ENCODE measurements at places on chromosomes 13 and 19.

- H3K4me3 ChIP-seq: no peak overlapping the region
- no peaks in the 10 kb centered on the region for H3K27me3 ChIP-seq
- no peaks in the 10 kb centered on the region for H3K36me3 ChIP-seq
- H3K4me1 ChIP-seq: no peaks in the 10 kb centered on the region
- DNase-seq: no peak
Measured at GRCh38 chr13:112159575-112160547, 92.9 kb downstream of the SOX1 start.

DNA sequence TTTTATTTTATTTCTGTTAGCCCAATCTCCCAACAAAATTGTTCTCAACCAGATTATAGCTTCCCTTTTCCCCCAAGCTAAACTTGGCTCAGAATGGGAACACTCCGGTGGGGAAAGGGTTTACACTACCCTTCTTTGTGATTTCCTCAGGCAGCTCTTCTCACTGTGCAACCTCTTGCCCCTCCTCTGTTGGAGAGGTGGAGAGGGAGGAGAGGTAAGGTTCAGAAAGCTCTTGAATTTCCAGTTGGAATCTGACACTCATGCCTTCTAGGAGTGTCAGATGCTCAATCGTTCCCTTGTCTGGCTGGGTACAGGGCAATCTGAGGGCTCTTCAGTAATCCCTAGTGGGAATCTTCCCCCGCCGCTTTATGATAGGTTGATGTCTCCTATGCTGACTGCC is 486.1 kb upstream of the KLF12 start:
- peaks cover 4% of the 10 kb centered on the region for H3K27me3 ChIP-seq
- DNase-seq: no peak
- H3K4me1 ChIP-seq: no peaks in the 10 kb centered on the region

GRCh38 chr19:7224209-7224686 is 70.0 kb downstream of the INSR start:
- H3K27me3 ChIP-seq: peaks cover 13% of the 10 kb centered on the region
- H3K4me3 ChIP-seq: no peak overlapping the region
- no peaks in the 10 kb centered on the region for H3K36me3 ChIP-seq
- H3K27ac ChIP-seq: no peak overlapping the region
- DNase-seq: no peak

DNA sequence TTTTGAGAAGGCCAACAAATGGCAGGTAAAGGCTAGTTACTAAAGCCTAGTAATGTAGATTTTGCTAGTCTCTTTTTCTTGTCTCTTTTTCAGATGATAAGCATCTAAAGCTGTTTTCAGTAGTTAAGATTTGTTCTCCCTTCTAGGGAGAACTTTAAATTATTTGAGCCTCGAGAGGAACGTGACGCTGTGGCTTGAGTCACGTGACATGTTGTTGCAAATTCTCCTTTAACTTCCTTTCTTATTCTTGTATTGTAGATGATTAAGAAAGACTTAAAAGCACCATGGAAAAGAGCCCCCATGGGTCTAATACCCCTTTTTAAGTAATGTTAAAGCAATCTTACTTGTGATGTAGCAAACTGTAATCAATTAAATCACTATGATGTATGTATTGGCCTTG is 2698.7 kb downstream of the PCDH9 start:
- H3K4me3 ChIP-seq: no peak overlapping the region
- H3K4me1 ChIP-seq: no peaks in the 10 kb centered on the region
- H3K27me3 ChIP-seq: no peaks in the 10 kb centered on the region
